ENCODE measurements at places on chromosomes 6 and 20.

GRCh38 chr6:125810445-125810844, 19.7 kb downstream of the NCOA7 start:
- no peak for DNase-seq

- DNase-seq = no peak
These were observed 166.1 kb downstream of the CDKAL1 start for GRCh38 chr6:20700375-20700774.

DNA sequence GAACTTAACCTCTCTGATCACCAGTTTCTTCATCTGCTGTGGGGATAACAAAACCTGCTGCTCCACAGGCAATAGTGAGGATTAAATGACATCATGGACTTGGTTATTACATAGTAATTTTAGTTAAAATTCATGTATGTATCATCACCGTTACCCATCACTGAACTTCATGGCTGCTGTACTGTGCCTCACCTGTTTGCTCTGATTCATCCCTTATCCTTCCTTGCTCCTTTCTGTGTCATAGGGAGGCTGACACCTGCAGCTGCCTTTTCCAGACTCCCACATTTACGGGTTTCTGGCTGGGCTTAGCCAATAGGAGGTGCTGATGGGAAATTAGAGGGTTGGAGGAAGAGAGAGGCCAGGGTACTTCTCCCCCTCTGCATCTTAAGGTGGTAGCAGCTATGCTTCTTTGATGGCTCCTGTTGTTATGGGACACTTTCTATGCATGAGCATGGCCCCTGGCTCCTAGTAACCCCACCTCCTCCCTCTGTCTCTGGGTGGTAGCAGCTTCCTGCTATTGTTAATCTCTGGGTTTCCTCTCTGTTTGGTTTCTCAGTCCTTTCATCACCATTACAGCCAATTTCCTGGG, 332.1 kb downstream of the DHX35 start:
- no peak for DNase-seq

DNA sequence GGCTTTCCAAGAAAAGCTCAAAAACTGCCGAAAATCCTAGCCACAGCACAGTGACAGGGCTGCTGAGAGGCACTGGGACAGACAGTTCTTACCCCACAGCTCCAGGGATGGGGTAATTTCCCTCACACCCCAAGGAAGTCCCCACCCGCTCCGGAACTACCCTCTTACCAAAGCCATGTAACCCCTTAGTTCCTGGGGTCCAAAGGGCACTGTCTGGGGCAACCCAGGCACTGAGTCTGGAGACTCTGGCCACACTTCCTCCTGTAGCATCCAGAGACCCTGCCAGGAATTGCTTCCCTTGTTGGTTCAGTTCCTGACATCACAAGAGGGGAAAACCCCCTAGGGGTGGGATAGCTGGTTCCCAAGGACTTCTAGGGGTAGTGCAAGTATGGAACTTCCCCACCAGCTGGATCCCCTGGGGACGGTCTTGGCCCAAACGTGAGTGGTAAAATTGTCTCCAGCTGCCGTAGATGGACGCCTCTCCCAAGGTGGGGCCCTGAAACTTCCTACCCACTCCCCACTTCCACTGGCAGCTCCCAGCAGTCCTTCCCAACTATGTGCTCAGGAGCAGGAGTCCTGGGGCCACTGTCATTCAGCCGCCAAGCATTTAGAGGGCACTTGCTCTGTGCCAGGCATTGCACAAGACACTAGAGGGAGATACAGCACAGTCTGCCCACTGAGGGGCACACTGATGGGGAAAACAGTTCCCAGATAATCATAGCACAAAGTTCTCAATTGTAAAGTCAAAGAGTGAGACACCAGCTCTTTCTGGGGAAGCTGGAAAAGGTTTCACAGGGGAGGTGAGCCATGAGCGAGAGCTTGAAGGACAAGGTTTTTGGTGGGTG, 17.2 kb upstream of the HCK start:
- no peak for DNase-seq

GRCh38 chr6:85482905-85483700, 33.2 kb downstream of the NT5E start:
- peak; percentile 38 for DNase-seq

DNA sequence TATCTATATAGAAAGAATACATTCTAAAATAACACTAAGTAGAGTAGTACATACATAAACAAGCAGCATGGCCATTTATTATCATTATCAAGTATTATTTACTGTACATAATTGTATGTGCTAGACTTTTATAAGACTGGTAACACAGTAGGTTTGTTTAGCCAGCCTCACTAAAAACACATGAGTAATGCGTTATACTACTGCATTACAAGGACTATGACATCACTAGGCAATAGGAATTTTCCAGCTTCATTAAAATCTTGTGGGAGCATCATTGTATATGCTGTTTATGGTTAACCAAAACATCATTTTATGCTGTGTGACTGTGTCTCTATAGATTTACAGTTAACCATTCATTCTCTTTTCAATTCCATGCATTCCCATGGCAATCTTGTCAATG, 131.7 kb upstream of the HDGFL1 start:
- DNase-seq = no peak

DNA sequence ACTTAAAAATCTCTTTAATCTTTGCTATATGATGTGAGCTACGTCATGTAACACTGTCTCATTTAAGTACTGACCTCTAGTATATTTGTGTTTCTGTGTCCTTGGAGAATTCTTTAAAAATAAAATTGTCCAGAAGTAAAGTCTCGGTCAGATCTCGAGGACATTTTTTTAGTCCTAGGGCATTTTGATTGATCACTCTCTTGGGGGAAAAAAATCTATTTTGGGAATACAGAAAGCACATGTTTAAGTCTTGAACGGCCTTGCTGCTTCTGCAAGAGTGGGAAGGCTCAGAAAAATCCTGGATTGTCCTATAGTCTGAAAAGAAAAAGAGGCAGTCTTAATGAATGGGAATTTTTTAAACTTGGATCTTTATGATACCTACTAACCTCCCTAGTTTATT, 234.3 kb downstream of the UTRN start:
- DNase-seq = no peak

DNA sequence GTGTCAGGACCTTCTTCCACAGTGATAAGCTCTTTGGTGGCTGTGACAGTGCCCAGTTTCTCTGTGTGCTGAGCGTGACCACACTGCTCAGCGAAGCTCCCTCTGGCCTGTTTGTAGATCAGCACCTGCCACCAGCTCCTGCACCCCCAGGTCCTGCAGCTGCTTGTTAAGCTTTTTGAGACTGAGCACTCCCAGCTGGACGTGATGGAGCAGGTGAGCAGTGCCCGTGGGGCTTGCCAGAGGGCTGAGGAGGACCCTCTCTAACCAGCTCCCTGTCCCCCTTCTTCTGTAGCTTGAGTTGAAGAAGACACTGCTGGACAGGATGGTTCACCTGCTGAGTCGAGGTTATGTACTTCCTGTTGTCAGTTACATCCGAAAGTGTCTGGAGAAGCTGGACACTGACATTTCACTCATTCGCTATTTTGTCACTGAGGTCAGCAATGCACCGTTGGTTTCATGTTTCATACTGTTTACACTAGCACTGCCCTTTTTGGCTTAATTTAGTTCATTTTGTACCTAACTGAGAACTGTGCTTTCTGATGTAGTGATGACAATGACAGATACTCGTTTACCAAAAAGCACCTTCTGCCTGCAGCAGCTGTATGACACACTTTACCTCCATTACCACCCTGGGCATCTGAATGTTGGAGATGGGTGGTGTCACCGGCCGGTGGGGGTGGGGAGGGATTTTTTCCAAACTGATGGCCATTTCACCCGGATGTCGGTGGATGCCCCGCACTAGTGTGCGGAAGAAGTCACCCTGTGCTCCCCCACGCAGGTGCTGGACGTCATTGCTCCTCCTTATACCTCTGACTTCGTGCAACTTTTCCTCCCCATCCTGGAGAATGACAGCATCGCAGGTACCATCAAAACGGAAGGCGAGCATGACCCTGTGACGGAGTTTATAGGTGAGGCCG, 12.5 kb downstream of the NELFCD start:
- DNase-seq = no peak

GRCh38 chr6:20572940-20573339, 38.7 kb downstream of the CDKAL1 start:
- DNase-seq = no peak

- DNase-seq = no peak
These were observed 20.1 kb upstream of the MRGBP start for GRCh38 chr20:62776035-62776691.

DNA sequence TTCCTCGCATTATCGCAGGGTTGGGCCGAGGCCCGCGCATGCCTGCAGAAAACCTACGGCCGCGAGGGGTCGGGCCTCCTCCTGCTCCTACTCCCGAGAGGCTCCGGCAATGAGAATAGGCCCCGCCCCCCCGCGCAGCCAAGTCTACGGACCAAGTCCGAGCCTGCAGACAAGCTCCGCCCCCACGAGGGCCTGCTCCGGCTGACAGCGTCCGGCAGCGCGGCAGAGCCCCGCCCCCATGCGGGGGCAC, 3.1 kb upstream of the GPSM3 start:
- peak; percentile 98 for DNase-seq

DNA sequence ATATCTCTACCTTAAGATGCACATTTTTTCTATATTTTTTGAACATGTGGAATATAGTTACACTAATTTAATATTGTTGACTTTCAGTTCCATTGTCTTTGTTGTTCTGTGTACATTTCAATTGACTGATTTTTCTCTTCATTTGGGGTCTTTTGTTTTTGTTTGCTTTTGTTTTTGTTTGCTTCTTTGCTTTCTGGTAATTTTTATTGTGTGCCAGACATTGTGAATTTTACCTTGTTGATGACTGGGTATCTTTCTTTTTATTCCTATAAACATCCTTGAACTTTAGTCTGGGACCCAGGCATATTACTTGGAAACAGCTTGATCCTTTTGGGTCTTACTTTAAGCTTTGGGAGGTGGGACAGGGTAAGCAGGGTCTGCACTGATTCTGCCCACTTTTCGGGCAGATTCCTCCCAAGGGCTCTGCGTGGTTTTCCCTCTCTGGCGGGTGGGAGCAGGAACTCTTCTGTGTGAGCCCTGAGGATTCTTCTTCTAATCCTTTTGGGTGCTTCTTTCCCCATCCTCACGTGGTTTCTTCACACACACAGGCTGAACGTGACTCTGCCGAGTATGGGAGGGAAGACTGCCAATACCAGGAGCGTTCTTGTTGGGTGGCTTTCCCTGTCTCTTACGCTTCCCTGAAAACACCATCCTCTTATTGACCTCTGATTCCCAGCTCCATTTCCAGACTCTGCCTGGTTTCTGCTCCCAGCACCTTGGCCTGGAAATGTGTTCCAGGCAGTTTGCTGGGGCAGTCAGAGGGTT, 200.5 kb downstream of the ARID1B start:
- no peak for DNase-seq

DNA sequence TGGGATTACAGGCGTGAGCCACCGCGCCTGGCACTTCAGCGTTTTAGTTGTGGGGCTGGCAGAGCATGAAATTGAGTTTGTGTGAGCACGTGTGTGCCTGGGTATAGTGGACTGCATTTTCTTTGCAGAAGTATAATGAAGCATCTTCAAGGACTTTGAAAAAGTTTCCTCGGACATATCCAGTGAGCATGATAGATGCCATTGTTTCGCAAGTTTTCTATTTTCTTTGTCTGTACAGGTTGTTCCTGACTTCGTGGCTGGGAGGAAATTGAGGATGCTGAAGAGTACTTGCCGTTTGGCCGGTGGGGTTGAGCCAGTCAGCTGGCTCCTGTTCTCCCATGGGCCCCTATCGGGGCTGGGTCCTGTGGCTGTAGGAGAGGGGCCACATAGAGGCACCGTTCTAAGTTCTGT, 55.9 kb downstream of the RREB1 start:
- no peak for DNase-seq

GRCh38 chr6:52251113-52251512, 6.8 kb upstream of the IL17F start:
- DNase-seq = no peak

DNA sequence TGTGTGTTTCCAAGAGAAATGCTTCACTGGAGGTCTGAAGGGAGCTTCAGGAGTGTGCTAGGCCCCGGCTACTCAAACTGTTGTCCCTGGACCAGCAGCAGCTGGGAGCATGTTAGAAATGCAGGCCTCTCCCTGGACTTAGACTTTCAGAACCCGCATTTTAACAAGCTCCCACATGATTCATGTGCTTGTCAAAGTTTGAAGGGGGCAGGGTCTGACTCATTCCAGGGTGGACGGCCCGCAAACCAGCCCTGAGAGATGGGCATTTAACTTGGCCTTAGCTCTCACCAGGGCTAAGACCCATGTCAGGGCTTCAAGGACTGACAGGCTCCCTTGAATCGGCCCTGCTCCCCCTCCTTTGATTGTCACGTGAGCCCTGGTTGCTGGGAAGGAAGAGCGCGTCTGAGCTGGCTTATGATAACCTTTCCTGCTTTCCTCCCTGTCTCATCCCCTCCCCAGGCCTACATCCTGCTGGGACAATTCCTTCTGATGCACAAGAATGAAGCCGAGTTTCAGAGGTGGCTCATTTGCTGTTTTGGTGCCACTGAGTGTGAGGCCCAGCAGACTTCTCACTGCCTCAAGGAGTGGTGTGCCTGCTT, 35.5 kb downstream of the BANF2 start:
- DNase-seq = no peak

DNA sequence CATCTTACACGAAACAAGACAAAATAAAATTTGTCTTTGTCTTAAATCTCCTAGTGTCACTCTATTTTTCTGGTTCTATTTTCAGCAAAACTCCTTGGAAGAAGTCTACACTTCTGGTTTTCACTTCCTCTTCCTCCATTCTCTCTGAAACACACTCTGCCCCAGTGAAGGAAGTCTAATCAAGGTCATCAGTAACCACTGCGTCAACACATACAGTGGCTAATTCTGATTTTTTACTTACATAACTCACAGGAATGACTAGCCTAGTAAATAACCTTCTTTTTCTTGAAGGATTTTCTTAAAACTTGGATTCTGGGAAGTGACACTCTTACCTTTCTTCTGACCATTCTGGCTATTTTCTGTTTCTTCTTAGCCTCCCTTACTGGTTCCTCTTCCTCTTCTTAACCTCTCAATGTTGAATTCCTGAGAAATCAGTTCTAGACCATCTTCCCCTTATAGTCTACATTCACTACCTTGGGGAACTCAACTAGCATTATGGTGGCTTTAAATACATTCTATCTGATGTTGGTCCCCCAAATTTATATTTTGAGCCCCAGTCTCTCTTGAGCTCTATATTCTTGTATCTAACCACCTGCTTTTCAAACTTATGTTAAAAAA, 37.5 kb downstream of the AIG1 start:
- no peak for DNase-seq

- DNase-seq = peak; percentile 66
These were observed 45.4 kb downstream of the PRND start for GRCh38 chr20:4767084-4767483.
